ENCODE measurements at places on chromosomes 1 and 21.

GRCh38 chr1:5769146-5769545 lies 223.1 kb downstream of the NPHP4 start:
- DNase-seq = no peak

DNA sequence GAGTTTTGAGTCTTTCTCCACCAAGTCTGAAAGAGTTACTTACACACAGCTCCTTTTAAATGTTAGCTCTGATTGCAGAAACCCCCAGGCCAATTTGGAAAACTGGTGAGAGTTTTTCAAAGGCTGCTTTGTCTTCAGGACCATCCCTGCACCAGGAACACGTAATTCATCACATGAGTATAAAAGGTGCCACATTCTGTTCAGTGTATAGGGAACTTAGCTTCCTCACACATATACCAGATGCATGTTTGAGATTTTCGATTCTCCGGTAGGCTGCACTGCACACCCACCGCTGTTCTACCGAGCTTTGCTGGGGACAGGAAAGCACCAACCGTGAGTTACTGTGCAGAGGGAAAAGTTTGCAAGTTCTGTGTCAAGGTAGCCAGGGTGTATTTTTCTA lies 28.3 kb upstream of the KCNK2 start:
- no peak for DNase-seq

DNA sequence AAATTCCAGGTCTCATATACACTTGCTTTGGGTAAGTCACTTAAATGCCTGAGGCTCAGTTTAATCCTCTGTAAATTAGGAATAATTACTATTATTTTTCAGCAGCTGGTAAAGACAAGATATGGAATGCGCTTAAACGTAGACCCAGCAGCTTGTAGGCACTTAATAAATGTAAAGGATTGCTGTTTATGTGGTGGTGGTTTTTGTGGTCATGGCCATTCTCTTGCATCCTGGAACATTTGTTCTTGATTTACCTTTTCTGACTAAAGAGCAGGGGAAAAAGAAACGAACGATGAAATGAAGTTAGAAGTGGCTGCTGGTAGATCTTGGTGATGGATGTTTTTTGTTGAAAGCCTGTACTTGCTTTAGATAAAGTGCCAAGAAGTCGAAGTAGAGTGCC lies 195.0 kb upstream of the FOXD3 start:
- no peak for DNase-seq

- no peak for DNase-seq
Measured at GRCh38 chr1:6961905-6962477, 176.7 kb downstream of the CAMTA1 start.

DNA sequence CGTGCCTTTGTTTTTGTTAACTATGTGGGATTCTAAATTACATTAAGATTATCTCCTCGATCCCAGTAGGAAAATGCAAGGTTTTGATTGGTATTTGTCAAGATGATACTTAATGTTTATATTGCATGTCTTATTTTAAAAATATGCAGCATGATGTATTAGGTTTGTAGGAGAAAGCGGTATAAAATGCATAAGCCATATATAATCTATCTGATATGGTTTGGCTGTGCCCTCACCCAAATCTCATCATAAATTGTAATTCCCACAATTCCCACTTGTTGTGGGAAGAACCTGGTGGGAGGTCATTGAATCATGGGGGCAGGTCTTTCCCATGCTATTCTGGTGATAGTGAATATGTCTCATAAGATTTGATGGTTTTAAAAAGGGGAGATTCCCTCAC lies 198.1 kb upstream of the NCAM2 start:
- no peak for DNase-seq

- no peak for DNase-seq
Measured at GRCh38 chr1:243269461-243269801, 13.6 kb downstream of the SDCCAG8 start.

DNA sequence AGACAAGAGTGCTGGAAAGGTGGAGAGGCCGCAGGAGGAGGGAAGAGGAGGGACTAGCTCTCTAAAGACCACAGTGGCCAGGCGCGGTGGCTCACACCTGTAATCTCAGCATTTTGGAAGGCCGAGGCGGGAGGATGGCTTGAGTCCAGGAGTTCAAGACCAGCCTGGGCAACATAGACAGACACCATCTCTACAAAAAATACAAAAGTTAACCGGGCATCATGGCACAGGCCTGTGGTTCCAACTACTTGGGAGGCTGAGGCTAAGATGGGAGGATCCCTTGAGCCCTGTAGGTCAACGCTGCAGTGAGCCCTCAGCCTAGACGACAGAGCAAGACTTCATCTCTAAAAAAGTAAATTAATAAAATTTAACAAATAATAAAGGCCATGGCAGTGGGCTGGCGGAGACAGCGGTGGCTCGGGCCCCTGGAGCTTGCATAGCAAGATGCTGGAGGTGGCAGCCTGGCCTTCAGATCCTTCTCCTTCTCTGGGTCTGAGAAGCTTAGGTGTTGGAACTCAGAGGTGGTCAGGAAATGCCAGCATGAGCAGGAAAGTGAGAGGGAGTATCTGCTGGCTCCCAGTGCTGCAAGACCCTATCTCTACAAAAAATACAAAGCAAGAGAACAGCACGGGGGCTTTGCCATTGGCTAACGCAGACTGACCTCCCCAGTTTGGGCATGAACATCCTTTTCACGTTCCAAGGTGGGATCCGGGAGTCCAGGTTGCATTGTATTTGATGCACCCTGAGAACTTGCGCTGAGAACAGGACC lies 10.7 kb downstream of the WNT3A start:
- no peak for DNase-seq

GRCh38 chr1:47661040-47661439 lies 223.2 kb downstream of the FOXD2 start:
- no peak for DNase-seq

DNA sequence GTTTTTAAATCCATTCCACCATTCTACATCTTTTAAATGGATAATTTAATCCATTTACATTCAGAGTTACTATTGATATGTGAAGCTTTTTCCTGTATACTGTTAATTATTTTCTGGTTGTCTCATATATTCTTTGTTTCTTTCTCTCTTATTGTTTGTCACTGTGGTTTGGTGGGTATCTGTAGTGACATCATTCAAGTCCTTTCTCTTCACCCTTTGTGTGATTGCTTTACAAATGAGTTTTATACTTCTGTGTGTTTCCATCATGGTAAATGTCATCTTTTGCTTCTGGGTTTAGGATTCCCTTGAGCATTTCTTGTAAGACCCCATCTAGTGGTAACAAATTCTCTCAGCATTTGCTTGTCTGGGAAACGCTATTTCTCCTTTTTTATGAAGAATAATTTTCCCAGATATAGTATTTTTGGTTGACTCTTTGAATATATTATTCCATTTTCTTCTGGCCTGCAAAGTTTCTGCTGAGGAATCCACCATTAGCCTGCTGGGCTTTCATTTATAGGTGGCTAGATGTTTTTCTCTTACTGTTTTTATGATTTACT lies 10.2 kb downstream of the LY9 start:
- no peak for DNase-seq

- DNase-seq = no peak
Measured at GRCh38 chr1:229184066-229184465, 86.8 kb upstream of the RAB4A start.

DNA sequence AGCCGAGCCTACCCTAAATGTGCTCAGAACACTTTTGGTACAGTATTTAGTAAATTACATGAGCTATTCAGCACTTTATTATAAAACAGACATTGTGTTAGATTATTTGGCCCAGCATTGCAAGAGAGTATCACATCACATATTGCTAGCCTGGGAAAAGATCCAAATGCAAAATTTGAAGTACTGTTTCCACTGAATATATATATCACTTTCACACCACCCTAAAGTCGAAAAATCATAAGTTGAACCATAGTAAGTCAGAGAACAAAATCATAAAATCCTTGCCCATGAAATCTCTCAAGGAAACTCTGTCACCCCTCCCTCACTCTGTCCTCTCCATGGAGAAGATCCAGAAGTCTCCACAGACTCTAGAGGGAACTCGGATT lies 33.1 kb downstream of the RGS8 start:
- DNase-seq = no peak

DNA sequence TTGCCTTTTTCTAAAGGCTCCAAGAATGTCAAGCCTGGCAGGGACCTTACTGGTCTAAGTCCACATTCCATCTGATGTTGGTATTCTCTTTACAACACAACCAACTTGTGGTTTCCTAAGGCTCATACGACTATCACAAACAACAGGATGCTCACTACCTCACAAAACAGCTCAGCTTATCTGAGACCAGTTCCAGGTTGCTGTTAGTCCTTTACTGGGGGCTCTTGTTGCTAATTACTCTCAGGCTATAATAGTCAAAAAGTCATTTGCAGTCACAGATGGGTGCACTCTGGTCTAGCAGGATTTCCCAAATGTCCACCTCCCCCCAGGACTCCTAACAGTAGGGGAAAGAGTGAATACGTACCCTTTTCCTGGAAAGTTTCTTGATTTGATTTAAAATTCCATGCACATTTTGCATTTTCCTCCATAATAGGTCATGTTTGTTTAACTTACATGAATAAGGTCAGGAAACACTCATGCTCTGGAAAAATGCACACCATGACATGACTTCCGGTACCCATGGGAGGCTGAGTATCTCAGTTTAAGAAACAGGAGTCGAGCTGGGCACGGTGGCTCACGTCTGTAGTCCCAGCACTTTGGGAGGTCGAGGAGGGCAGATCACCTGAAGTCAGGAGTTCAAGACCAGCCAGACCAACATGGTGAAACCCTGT lies 16.0 kb downstream of the LCK start:
- no peak for DNase-seq

- no peak for DNase-seq
Measured at GRCh38 chr1:92970990-92971689, 9.9 kb upstream of the DIPK1A start.

- DNase-seq = no peak
Measured at GRCh38 chr21:30831194-30831765, 1.7 kb upstream of the KRTAP7-1 start.

DNA sequence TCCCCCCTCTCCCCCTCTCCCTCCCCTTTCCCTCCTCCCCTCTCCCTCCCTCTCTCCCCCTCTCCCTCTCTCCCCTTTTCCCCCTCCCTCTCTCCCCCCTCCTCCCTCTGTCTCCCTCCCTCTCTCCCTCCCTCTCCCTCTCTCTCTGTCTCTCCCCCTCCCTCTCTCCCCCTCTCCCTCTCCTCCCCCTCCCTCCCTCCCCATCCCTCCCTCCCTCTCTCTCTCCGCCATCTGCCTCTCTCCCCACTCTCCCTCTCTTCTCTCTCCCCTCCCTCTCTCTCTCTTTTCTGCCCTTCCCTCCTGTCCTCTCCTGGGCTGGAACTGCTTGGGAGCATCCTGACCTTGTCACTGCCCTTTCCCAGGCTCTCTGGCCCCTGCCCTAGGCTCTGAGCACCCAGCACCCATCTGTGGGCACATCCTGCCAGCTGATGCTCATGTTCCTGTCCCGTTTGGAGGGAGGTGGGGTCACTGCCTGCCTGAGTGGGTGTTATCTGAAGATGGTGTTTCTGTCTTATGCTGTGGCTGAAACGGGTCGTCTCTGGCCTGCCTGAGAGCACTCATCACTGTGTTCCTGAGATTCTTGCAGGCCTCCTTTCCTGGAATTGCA lies 10.8 kb downstream of the FTCD start:
- DNase-seq = no peak

GRCh38 chr1:244957525-244957924 lies 93.2 kb upstream of the HNRNPU start:
- DNase-seq = no peak

DNA sequence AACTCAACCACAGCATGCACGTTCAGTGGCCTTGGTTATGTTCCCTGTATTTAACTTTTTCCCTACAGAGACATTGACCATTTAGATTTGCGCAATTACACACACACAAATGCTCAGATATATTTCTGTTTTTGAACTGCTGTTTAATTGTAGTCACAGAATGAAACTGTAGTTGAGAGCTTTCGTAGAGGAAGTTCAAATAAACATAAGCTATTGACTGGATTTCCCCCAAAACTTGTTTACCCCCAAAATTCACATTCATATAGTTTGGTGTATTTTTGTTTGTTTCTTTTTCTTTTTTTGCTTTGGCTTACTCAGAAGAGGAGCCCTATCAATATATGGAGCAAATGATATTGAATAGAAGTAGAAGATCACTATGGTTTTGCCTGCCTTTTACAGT lies 921.0 kb downstream of the ADGRL2 start:
- DNase-seq = no peak

- no peak for DNase-seq
Measured at GRCh38 chr1:225533238-225533637, 105.4 kb upstream of the LBR start.

- no peak for DNase-seq
Measured at GRCh38 chr21:25456672-25457071, 150.6 kb downstream of the MRPL39 start.

DNA sequence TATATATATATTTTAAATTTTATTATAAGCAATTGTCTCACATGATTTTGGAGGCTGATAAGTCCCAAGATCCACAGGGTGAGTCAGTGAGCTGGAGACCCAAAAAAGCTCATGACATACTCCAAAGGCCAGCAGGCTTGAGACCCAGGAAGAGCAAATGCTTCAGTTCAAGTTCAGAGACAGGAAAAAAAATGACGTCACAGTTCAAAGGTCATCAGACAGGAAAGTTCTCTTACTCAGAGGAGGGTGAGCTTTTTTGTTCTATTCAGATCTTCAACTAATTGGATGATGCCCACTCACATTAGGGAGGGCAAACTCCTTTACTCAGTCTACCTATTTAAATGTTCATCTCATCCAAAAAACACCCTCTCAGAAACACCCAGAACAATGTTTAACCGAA lies 18.2 kb downstream of the RXRG start:
- no peak for DNase-seq

DNA sequence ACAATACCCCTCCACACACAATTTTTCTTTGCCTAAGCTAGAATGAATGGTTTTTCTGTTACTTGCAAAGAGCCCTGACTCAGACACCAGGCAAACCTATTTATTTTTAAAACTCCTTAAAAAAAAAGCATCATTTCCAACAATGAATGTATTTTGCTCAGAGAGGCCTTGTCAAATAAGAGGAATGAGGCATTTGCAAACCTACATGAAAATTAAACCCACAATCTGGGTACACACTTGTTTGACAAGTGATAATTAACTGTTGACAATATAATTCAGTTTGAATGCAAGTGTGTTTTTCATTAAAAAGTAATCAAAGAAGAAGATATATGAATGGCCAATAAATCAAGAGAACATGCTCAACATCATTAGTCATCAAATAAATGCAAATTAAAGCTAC lies 339.5 kb downstream of the PTPRU start:
- DNase-seq = no peak

- no peak for DNase-seq
Measured at GRCh38 chr1:202247837-202248795, 54.5 kb downstream of the LGR6 start.

DNA sequence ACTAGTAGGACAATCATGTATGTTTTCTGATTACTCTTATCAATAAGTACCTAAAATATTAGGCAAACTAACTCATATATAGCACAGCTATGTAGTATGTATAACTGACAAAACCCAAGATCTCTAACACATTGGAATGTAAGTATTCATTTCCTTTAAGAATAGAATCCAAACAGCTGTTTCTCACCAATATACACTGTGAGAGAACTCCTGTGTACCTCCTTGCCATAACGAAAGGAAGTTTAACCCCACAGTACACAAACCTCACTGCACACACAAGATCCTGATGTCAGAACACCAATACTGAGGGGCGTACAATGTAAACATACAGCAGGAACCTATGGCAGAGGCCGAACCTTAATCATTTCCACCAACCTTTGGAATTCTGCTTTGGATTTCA lies 113.0 kb downstream of the SMYD3 start:
- no peak for DNase-seq

- DNase-seq = no peak
Measured at GRCh38 chr21:45228656-45229240, 58.9 kb downstream of the POFUT2 start.

GRCh38 chr1:74714429-74715235 lies 18.2 kb downstream of the CRYZ start:
- no peak for DNase-seq

- DNase-seq = no peak
Measured at GRCh38 chr1:88401313-88401712, 282.8 kb upstream of the PKN2 start.
